GM03348 (cell line): ENCODE measurements at places on chromosomes 3 and 15.

DNA sequence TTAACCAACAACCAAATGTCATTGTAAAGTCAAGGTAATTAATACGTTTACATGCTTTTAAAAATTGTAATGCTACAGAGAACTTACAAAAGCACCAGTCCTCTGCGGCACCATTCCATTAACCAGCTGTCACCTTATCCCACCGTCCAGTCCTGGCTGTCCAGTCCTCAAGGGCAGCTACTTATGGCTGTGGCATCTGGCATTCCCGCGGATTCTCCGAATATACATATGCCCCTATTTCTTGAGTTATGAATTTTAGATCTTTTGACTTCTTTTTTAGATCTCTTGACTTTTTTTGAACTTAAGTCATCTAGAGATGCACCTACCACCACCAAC is 382 bp upstream of the POMGNT2 start:
- no peak for DNase-seq

- DNase-seq: no peak
Observed at GRCh38 chr15:65450556-65450955, 27.8 kb upstream of the IGDCC4 start.

GRCh38 chr15:69612112-69612511 is 159.5 kb downstream of the RPLP1 start:
- DNase-seq: no peak

DNA sequence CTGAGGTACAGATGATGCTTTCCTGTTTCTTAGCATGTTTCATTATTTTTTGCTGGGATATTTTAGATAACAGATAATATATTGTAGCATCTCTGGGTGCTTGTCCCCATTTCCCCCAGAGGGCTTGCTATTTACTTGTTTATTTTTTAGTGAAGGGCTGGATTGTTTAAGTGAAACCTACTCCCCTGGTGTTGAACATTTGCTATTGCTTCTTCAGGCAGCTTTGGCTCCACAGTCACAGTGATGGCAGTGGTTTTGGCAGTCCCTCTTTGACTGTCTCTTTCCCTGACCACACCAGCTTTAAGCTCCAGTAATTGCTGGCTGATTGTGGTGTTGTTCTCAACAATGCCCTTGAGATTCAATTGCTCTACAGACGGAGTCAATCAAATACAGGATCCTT is 128.9 kb downstream of the KLF13 start:
- DNase-seq: no peak

GRCh38 chr3:59251869-59252268 is 202.0 kb upstream of the CFAP20DC start:
- DNase-seq: no peak

GRCh38 chr3:159502986-159503385 is 485.6 kb upstream of the IL12A start:
- DNase-seq: no peak

DNA sequence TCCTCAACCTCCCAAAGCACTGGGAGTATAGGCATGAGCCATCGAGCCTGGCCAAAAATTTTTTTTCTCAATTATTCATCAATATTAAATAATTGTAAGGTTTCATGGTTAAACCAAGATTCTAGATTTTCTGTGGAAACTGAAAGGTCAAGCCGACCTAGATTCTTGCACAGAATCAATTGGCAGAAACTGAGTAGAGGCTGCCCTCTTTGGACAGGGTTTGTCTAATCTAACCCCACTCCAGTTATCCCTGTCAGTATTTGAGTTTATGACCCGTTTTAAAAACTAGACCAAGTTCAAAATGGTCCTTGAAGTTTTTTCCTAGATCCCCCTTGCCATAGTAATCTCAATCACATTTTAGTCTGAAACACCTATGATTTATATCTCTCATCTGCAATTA is 8.6 kb upstream of the ADAM10 start:
- peak; percentile 37 for DNase-seq

DNA sequence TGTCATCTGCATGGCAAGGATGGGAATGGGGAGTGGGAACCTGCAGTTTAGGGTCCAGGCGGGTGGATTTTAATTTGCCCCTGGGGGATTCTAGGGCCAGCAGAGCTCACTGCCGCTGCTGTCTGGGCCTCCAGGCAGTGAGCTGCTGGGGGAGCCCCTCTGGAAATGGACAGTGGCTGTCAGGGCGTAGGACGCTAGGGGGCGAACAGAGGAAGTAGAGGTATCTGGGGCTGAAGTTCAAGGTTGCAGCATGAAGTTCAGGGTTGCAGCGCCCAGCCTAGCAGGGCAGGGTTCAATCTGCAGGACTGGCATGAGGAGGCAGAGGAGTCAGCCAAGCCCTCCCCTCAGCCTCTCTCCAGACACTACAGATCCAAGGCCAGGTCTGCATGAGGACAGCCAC is 49.5 kb downstream of the APBA2 start:
- no peak for DNase-seq

DNA sequence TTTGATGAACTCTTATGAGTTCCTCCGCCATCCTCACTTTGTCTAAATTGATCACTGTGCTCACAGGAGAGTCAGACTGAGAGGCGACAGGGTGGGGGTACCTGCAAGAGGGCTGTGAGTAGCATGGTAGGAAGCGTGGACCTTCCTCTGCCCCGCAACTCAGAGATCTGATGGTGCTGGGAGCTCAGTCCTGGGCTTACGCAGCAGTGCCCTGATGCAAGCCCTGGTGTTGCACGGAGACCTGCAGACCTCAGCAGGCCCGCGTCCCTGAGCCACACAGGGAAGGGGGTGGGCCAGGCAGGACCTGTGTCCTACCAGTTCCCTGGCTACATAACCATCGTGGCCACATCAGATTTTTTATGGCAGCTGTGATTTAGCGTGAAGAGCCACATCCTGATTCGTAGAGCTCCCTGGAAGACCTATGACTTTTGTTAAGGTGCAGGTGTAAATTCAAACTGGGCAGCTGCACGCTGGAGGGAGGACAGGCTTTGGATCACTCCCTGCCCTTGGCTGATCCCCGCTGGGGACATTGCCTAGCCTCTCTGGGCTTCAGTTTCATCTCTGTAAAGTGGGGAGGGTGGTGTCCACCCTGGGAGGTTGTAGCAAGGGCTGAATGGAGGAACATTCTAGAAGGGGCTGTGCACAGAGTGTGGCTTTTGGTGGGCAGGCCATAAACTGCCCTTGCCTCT is 176.1 kb downstream of the KLF13 start:
- DNase-seq: no peak

DNA sequence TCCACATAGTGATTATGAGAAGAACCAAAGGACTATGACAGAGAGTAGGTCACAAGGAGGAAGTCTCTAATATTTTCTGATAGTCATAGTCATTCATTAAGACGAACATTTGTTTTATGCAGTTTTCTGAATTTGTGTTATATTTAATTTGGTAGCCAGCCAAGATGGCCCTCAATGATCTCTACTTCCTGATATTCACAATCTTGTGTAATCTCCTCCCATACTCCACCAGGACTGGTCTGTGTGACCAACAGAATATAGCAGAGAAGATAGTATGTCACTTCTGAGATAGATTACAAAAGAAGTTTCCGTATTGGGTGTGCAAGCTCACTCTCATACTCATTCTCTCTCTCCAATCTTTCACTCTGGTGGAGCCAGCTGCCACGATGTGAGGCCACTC is 30.8 kb downstream of the HLTF start:
- no peak for DNase-seq

GRCh38 chr3:69472093-69472492 is 86.2 kb upstream of the FRMD4B start:
- no peak for DNase-seq

DNA sequence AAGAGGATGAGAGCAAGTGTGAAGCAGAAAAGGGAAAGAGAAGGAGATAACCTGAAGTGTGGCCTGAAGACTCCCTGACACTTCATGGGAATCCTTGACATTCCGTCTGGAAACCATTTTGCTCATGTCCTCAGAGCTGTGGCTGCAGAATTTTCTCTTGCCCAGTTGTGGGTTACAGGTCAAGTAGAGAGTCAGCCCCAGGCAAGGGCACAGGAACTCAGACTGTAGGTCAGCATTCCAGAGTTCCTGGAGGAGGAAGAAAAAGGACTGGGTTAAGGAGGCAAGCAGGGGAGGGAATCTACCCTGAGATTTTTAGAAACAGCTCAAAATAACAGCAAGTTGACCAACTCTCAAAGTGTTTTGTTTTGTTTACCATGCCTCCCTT is 4.1 kb upstream of the THSD4 start:
- DNase-seq: no peak

DNA sequence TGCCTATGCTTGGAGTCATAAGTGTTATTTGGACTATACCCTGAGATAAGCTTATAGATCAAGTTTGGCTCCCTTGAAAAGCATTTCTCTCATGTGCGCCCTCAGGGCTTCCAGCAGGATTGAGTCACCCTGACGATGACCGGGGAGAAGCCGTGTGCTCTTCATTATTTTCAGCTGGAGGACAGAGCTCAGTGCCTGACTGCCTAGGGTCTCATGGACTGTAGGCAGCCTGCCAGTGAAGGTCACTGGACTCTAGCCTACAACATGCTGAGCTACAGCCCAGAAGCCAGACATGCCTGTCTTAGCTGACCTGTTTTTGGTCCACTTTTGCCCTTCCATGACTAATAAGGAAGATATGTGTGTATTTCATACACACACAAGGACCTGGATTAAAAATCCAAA is 31.6 kb upstream of the NUDT16 start:
- peak; percentile 55 for DNase-seq
